ENCODE measurements at places on chromosomes 4 and X.

- no peak for DNase-seq
Observed at GRCh38 chr4:54016504-54016903, 47.9 kb downstream of the CHIC2 start.

DNA sequence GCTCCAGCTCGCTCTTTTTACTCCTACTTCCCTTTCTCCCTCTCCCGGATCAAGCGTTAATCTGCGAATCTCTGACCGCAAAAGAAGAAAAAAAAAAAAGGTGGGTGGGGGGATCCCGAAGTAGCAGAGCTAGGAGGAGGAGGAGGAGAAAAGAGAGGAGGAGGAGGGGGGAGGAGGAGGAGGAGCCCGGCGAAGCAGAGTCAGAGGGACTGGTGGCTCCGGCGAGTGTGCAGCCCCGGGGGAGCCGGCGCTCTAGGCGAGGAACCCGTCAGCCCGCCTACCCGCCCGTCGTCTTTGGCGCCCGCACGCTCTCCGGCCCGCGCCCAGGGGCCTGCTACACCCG lies at the start of gene NHSL2:
TSS of gene NHSL2 (plus strand) at position 203 of the 343 bp plus-strand sequence.
- peak; percentile 47 for DNase-seq

- DNase-seq = no peak
Observed at GRCh38 chr4:67580577-67580976, 22.1 kb downstream of the STAP1 start.

GRCh38 chr4:66160606-66161005 lies 490.3 kb upstream of the EPHA5 start:
- DNase-seq = no peak

DNA sequence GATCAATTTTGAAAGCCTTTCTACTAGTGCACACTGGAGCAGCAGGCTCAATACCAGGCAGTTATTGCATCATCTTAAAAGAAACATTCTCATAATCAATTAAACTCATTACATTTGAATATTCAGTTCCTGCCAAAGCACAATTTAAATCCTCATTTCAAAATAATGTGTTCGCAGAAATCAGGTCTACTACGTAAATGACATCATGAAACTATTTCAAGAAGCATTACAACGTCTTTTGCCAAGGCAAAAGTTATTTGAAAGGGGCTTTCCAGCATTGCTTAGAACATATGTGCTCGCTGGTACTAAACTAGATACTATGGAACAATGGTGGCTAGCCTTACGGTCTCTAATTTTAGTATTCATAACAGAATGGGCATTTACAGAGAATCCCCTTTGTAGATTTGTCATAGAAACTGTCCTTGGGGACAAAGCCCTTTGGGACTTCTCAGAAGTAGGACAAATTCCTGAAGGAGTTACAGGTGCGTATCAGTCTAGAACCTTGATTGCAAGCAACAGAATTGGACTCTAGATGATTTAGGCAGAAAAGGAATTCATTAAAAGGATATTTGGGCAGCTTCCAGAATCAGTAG lies 27.6 kb upstream of the HUWE1 start:
- DNase-seq = no peak

- no peak for DNase-seq
Observed at GRCh38 chrX:24479924-24480323, 14.8 kb downstream of the PDK3 start.

DNA sequence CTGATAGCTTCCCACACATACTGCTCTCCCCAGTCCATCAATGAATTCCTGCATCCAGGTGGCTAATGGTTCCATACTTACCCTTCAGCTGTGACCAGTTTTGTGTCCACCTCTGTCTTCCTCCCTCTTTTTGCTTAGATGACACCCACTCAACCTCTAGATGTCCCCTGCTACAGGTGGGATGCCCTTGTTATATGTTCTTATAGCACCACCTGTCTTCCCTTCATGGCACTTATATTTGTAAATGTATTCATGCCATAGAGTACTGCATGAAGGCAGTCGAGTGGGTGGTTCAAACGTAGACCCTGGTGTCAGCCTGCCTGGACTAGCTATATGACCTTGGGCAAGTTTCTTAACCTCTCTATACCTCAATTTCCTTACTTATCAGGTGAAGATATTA lies 6.5 kb upstream of the USP46 start:
- DNase-seq = no peak

DNA sequence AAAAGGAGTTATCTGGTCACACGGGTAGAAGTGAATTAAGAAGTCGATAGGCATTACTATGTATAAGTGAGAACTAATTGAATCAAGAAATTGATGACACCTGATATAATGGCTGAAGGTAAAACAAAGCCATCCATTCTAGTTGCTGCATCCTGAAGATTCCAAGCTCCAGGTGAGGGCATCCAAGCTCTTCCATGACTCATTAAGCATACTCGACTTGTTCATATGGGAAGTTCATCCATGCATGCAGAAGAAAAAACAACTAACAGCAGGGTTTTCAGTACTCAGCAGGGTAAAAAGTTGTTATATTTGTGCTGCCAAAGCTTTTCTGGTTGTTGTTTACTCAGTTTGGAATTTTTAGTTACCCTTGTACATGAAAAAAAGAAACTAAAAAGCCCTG lies 508.0 kb upstream of the CXorf51A start:
- no peak for DNase-seq

GRCh38 chr4:147014946-147015345 lies 69.3 kb upstream of the TTC29 start:
- no peak for DNase-seq

DNA sequence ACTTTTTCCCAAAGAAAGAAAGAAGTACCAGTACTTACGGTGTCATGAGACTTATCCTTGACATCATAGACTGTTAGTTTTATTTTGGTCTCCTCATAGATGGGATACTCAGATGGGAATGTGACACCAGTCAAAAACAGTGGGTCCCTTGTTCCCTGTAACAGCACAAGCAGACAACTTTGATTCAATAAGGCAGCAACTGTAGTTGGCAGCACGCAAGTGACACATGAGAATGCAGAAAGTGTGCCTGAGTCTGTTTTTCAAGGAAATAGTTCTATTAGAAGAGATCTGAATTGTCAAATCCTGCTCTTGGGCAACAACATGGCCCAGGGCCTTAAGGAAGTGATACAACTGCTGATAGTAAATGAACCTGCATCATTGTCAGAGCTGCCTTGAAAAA lies 443.2 kb downstream of the INPP4B start:
- DNase-seq = no peak

DNA sequence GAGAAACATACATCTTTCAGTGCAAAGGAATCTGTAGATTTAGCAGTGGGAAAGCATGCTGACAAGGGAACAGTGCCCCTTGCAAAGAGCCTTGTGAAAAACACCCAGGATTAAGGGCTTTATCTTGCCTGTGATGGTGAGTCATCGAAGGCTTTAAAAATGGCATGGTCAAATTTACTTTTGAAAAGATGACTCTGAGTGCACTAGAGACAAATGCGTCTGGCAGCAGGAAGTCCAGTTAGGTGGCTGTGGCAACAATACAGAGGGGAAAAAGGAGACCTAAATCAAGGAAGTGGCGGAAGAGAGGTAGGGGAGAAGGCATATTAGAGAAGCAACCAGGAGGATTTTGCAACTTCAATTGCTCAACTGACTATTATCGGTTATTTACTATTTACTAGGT lies 472.6 kb upstream of the CPEB2 start:
- no peak for DNase-seq

DNA sequence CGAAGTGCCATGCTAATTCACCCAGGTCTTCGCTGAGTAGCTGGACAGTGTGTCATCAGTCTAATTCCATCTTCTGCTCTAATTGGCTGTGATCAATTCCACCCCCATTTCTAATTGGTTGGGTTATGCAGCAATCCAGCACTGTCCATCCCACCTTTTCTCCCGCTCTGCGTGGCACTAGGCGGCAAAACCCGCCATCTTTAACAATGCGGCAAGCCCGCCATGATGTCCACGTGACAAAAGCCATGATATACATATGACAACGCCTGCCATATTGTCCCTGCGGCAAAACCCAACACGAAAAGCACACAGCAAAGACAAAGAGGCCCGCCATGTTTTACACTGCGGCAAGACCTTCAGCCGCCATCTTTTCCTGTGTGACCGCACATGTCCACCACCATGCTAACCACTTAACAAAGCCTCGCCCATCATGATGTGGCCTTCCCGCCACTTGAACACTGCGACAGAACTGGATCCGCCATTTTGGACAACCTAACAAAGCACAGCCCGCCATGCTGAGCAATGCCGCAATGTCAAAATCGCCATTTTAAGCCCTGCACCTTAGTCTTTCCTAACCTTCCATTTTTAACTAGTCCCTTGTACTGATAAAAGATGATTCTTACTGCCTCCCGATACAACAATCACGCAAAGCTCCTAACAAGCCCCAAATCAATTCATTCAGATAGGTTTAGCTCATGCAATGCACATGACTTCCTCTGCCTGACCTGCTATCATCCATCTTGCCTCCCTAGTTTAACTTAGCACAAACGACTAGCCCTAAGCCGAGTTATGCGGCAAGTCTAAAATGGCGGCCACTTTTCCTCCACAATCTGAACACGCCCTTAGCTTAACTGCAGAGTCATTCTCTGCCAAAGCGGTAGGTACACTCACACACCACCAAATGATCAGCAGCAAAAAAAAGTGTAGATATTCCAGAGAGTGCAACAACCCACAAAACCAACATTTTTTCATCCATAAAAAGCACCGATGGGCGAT lies 288.3 kb downstream of the CHIC1 start:
- peak; percentile 33 for DNase-seq

DNA sequence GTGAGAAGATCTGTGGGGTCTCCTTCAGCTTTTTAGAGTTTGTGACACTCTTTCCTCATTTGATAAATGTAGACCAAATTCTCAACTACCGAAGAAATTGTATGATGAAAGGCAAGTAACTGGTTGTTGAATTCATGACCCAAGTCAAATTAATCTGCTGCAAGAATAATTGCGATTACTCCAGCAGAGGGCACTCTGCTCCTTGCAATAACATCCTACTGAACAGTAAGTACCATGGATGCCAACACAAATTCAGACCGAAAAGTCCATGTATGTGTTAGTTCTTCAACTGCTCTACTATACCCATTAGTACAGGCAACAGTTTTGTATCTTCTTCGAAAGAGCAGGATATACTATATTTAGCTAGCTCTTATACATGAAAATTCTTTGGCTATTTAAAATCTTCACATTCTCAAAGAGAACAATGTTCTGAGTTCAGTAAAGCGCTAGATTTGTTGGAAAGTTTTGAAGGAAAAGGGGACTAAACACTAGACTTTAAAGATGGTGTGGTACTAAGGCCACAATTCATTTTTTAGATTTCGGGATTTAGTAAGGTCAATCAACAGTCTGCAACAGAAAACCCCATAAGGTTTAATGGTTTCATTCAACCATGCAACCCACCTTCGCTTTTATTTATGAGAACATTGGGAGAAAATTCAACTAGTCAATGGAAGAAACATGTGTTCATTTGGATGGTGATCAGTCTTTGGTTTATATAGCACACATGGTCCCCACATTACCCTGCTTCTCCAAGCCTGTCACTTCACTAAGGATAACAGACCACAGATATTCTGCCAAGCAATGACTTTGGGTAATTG lies 105.4 kb upstream of the TBC1D9 start:
- peak; percentile 62 for DNase-seq

GRCh38 chrX:14476205-14476604 lies 53.1 kb upstream of the GLRA2 start:
- DNase-seq = no peak

GRCh38 chr4:79597266-79597665 lies 189.2 kb upstream of the GK2 start:
- no peak for DNase-seq

DNA sequence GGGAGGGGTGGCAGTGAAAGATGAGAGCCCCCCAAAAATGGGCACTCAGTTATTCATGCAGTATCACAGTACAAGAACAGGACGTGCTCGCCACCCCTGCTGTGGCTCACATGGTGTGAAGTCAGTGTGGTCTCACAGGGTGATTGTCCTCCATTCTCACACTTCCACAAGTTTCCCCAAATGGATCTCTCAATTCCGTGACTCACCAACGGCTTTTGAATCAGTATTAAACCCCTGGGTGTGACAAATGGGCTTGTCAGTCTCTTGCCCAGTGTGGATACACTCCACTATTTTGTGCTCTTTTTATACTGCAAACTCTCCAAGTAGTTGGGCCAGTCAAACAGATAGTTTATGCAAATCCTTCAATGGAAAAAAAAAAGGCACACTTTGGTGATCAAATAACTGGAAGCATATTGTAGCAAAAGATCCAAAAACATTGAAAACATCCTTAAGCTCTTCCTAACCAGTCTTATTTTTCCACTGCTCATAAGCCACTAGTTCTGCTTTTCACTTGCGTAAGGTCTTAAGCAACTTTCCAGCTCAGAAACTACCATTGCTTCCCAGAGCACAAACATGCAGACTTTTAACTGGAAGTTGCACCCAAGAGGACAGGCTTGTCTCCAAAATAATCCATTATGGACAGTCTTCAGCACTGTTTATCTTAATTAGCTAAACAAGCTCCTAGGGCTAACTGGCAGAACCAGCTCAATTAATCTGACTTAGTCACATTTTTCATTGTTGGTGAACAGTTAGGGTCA lies 365.7 kb downstream of the PPP3CA start:
- DNase-seq = no peak

DNA sequence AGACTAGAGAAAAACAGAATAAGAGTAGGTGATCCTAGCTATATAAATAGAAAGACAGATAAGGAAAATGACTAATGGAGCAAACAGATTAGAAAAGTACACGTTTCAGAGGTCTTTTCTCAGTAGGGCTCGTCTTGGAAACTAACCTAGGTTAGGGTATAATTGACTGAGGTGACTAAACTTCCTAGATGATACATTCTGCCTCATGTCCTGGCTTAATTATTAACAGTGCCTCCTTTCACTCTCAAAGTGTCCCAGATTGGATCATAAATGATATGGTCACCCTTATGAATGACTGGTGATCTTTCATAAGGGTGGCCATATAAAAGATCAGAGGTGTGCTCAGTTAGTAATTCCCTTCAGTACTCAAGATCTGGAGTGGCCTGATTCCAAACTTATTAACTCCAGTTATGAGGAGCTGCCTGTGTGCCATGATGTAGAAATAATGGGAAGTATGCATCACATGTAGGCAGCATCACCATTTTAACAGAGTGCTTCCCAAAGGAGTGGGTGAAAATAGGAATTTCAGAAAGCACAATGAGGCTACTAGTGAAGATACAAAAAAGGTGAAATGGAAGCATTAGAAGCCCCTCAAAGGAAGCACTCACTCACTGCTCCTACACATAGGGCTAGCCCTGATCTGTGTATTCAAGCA lies 14.7 kb upstream of the GRIA3 start:
- no peak for DNase-seq

DNA sequence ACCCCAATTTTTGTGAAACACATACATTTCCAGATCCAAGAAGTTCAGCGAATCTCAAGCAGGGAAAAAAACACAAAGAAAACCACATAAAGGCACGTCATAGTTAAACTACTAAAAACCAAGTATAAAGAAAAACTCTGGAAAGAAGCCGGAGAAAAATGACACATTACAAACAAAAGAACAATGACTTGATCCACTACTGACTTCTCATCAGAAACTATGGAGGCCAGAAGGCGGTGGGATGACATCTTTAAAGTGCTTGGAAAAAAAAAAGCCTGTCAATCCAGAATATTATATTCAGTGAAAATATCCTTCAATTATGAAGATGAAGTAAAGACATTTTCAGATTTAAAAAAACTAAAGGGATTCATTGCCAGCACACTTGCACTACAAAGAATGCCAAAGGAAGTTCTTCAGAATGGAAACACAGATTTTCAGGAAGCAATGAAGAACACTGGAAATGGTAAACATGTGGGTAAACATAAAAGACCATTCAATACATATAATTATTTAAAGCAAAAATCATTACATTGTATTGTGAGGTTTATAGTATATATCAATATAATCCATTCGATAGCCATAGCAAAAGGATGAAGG lies 32.6 kb upstream of the PPP2R2C start:
- DNase-seq = no peak

All from HEK293T (cell line).